Ovary (tissue), 10 donors: ENCODE measurements at places on chromosomes 11 and 22.

DNA sequence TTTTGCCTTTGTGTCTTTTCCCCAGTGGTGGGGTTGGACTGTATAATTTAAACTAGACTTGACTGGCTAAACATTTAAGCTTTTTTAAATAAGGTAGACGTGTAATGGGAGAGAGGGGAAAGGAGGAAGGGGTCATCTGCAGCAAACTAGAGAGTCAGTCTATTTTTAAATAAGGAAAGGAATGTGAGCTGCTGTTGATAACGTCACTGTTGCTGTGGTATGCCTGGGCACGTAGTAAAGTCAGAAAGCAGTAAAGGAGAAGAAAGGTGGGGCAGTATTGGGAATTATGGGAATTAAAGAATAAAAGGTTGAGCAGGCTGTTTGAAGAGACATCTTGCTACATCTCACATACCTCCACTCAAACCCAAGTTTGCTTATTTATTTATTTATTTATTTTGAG lies 80.4 kb upstream of the FSHB start:
- DNase-seq: no peak

DNA sequence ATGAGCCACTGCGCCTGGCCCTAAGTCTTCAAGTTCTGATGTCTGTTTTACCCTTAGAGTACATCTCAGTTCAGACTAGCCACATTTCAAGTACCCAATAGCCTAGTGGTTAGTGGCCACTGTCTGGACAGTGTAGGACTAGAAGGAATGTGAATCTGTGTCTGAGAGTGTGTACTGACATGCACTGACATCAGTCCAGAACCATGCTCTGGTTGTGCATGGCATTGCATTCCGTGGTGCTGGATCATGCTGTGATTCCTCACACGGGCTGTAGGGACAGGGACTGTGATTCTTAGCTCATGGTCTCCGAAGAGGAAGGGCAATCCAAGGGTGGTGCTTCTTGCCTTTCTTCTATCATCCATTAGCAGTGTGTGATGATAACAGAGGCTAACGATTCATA lies 41.1 kb downstream of the AMOTL1 start:
- no peak for DNase-seq

DNA sequence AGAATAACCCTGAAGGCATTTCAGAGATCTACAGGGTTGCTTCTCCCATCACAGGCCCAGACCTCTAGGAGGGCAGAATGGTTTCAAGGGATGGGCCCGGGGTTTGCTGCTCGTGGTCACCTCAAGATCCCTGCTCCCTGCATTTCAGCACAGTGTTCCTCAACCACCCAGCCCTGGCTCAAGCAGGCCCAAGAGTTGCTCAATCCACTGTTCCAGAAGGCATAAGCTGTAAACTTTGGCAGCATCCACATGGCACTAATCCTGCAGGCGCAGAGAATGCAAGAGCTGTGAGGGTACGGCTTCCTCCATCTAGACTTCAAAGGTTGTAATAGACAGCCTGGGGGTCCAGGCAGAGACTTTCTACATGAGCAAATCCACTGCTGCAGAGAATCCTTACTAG lies 225.0 kb upstream of the UBASH3B start:
- DNase-seq: no peak

- DNase-seq: no peak
Measured at GRCh38 chr11:132579136-132579535, 953.2 kb downstream of the OPCML start.

DNA sequence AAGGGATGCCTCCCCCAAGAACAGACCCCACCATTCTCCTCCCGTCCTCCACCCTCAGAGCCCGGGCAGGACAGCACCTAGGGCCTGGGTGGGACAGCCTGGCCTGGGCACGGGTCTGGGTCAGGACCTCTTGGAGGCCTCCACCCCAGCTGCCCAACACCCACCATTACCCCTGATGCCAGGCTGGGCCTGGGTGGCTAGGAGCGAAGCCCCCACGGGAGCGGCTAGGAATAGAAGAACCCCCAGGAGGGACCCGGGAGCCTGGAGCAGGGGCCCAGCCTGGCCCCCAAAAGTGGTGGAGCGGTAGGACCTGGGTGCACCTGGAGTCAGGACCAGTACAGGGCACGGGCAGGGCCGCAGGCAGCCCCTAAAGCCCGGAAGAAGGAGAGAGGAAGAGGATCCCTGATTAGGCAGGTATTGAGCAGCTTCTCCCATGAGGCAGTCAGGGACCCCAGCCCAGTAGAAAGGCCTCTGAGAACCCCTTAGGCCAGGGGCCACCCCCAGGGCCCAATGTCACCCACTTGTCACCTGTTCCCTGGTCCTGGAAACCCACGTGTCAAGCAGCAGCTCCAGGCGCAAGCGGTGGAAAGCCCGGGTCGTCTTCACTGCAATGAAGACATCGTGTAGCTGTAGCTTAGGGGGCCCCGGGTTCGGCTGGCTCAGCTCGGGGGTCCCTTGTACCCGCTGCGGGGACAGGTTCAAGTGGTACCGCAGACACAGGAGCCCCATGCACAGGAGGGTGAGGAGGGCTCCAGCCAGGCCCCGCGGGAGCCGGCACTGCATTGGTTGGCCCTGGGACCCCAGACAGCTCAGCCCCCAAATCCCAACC lies 575 bp downstream of the MFNG start:
- no peak for DNase-seq

DNA sequence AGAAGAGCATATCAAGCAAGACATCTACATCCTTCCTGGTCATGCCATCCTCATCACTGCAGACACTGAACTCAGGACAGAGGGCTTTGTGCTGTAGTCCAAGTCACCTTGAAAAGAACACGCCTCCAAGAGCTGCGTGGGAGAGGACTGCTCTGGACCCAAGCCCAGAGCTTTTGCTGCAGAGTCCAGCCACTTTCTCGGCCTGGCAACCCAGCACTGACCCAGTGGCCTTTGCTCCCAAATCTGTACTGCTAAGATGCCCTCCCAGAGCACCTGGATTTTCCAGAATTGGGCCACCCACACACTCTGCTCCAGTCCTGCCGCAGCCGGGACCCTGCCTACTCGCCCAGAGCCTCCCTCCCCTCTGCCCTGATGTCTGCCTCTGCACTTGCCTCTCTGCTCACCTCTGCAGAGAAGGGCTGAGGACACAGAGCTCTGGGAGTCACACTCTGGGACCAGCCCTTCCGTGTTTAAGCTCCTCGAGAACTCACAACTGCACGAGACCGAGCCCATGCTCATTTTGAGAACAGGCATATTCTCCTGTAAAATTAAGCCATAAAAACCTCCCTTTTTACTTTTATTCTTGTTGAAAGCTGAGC lies 83.8 kb upstream of the CSNK2A3 start:
- peak; percentile 45 for DNase-seq

- no peak for DNase-seq
Measured at GRCh38 chr22:50264104-50264745, 2.7 kb upstream of the MAPK12 start.

DNA sequence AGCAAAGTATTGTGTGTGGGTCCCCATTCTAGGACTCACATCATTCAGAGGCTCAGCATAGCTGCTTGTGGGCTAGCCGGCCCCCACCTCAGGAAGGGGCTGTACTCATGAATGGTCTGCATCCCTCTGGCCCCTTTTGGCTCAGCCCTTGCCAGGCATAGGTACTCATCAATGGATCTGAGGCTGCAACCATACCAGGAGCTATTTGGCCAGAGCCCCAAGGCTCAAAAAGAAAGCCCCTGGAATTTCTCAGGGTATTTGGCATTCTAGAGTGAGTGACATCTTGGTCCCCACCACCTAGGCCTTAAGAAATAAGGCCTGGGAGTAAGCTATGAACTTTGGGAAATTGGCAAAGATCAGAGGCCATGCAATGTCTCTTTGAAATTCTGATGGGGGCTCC lies 38.3 kb downstream of the PLEKHA7 start:
- DNase-seq: no peak

GRCh38 chr22:24247564-24248344 lies 2.9 kb upstream of the GGT5 start:
- DNase-seq: peak; percentile 94

DNA sequence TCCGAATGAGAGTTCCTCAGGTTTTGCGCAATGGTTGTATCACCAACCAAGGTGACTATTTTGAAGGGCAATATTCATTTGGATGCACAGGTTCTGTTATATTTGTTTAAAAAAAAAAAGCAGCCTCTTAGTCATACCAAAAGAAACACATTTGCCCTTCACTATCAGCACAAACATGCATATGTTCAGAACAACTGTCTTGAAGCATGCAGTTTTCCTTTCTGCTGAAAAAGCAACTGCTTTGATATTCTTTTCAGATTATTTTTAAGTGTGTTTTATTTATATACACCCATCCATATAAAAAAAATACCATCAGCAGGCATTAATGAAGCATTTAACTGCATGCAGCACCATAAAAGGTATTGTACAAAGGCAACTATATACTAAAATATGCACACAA lies 67.8 kb downstream of the RBFOX2 start:
- DNase-seq: no peak

GRCh38 chr11:111414267-111414931 lies 35.3 kb upstream of the POU2AF1 start:
- DNase-seq: no peak

GRCh38 chr11:86990031-86990430 lies 34.8 kb upstream of the FZD4 start:
- no peak for DNase-seq

- DNase-seq: no peak
Measured at GRCh38 chr11:62266558-62266957, 3.4 kb upstream of the SCGB2A2 start.

GRCh38 chr11:85946221-85946620 lies 91.0 kb downstream of the CCDC83 start:
- DNase-seq: no peak

GRCh38 chr11:69369210-69369825 lies 75.4 kb downstream of the MYEOV start:
- DNase-seq: no peak

GRCh38 chr11:73019996-73020395 lies 122.1 kb downstream of the FCHSD2 start:
- DNase-seq: no peak

- no peak for DNase-seq
Measured at GRCh38 chr11:126024123-126024522, 38.5 kb downstream of the CDON start.

- no peak for DNase-seq
Measured at GRCh38 chr11:46633291-46634217, 16.2 kb downstream of the ATG13 start.
